ENCODE measurements at places on chromosomes 3 and 15.

GRCh38 chr3:139020036-139020867, 474 bp downstream of the PRR23B start:
- no peak for DNase-seq

DNA sequence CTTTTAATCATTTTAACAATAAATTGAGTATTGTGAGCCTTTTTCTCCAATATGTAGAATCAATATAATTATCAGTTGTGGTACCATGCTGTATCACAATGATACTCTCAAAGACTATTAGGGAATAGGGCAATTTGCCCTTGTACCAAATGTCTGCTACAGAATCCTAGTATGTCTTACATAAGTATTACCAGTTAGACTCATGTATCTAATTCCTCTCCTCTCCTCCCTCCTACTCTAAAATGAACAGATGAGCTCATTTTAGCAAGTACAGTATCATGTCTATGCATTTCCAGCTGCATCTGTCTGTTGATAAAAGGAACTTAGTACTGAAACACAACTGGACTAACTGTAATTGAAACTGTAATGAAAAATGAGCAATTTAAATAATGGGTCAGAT, 124.3 kb upstream of the ATP11B start:
- no peak for DNase-seq

- no peak for DNase-seq
These were observed 24.0 kb downstream of the TSEN2 start for GRCh38 chr3:12508291-12508700.

DNA sequence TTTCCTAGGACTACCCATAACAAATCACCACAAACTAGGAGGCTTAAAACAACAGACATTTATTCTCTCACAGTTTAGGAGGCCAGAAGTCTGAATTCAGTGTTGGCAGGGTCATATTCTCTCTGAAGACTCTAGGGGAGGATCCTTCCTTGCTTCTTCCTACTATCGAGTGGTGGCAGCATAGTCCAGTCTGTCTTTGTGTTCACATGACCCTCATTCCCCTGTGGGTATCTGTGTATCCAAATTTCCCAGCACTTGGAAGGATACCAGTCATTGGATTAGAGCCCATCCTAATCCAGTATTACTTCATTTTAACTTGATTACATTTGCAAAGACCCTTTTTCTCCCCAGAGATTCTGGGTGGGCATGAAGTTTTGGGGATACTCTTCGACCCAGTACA, 63.8 kb downstream of the GMPS start:
- DNase-seq, result no peak

DNA sequence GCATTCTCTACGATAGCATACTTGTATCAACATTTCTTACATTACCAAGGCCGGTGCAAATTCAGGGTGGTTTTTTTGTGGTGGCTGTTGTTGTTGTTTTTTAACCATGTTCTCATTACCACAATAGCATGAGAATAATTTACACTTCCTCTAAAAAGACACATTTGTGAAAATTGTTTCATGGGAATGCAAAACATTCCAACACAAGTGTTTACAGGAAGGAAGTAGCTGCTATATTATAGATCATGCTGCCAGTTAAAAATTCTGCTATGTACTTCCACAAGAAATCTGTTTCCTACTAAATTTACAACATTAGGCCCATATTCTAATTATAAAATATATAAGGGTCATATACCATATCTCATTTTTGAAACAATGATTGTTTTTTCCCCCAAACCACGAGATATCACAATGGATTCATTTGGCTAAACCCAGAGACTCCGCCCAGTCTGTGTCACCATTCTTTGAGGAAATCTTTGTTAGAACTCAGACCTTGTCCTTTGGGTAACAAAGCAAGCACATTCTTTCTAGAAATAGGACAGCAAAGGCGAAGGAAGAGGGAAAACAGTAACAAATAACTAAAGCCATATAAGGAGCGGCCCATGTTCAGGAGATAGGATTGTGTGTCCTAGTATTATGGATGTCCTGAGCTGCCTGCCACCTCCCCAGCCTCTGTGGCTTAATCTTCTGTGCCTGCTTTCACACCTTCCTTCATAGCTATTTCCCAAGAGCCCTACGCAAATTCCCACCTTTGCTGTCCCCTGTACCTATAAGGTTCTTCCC, 60.1 kb downstream of the UACA start:
- DNase-seq, result no peak

GRCh38 chr3:195239121-195239520, 31.8 kb downstream of the XXYLT1 start:
- DNase-seq, result no peak

- DNase-seq, result no peak
These were observed 167.1 kb downstream of the ARRDC4 start for GRCh38 chr15:98127586-98127985.

- DNase-seq, result no peak
These were observed 74.7 kb downstream of the SNRK start for GRCh38 chr3:43361077-43361476.

DNA sequence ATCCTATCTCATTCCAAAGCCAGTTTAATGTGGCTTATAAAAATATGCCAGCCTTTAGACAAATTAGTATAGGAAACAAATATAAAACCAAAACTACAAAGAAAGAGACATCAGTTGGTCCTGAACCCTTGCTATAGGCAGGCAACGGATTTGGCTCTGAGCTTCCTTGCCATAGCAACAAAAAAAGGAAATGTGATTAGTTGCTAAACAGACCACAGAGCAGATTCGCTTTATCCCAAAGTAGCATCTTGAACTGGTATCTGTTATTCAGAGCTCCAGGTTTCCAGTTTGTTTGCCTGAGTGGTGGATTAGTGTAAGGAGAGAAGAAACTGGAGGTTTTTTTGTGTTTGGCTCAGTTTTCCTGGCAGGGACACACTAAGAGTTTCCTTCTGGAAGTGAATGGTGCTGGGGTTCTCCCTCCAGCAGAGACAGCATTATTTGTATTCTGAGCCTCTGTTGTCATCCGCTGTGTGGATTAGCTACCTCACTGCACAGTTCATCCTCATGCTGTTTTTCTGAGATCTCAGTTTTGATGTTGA, 44.1 kb downstream of the CHST2 start:
- peak; percentile 64 for DNase-seq

Measured in hematopoietic multipotent progenitor cell treated with erythropoietin and hydrocortisone succinate and interleukin-3 and kit ligand, for 4 days (in vitro differentiated cells).